ENCODE measurements at places on chromosomes 11 and 22.

- no peak for DNase-seq
Measured at GRCh38 chr22:29148826-29149225, 56.9 kb upstream of the EMID1 start.

DNA sequence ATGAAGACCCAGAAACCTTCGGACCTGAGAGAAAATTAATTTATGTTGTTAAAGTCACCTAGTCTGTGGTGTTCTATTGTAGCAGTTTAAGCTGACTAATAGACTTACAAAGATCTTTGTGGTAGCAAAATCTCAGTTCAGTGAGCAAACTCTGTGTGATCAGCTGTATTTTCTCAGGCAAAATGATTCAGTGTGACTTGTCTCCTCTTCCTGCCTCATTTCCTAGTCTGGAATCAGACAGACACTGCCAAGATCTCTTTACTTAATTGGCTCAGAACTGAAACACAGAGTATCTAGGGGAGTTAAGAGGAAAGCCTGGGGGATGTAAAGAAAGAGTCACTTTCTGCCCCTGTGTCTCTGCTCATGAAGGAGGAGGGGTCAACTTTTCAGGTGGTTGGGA lies 564.7 kb downstream of the KCNA4 start:
- DNase-seq, result peak; percentile 29

DNA sequence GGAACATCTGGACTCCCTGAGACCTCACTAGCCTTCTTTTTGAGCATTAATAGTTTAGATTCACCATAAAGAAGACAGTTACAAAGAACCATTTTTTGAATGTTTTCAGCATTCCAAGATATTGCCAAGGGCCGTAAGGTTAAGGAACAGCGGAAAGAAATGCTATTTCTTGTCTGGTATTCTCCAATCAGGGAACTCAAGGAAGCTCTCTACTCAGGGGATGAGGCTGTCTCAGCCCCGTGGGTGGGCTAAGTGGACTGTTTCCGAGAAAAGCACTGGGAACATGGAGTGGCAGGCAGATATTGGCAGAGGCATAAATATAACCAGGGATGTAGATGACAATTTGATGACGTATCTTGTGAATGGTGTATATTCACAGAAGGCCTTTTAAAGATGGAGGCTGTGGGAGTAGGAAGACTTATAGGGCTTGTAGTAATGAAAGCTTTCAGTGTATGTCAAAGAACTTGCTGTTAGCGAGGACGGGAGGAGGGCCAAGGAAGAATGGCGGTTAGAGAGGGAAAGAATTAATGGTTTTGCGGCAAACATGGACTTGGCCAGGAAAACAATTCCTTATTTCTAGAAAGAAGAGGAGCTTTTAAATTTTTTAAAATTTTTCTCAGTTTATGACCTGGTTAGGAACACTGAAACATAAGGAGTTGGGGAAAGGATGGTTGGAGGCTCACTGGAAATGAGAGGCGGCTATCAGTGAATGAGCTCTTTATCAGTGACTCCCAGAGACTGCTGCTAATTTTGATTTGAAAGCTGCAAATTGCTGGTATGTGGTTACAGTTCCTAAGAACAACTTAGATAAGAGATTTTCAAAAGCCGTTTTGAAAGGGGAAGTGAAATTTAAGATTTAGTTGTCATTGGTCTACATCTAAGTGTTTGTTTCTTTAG lies 64.6 kb downstream of the ST3GAL4 start:
- no peak for DNase-seq

DNA sequence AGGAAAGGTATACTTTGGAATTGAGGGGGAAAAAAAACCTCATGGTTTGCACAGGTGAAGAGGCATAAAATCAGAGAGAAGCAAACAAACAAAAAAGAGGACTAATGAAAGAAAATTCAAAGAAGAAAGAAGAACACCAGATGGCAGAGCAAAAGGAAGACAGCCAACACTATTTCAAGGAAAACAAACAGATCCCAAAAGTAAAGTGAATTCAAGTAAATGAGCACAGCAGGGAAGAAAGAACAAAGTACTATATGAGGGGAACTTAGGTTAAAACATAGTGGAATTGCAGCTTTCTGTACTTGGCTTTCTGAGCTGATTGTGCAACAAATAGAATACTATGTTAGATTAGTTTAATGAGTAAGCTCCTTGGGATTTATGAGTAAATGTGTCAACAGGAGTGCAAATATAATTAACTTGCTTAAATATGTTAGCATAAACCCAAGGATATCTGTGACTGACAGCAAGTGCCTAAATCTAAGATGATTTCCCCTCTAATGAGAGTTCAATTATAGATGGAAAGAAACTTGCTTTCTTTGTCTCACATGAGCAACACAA lies 404.6 kb upstream of the CNTN5 start:
- DNase-seq, result no peak

DNA sequence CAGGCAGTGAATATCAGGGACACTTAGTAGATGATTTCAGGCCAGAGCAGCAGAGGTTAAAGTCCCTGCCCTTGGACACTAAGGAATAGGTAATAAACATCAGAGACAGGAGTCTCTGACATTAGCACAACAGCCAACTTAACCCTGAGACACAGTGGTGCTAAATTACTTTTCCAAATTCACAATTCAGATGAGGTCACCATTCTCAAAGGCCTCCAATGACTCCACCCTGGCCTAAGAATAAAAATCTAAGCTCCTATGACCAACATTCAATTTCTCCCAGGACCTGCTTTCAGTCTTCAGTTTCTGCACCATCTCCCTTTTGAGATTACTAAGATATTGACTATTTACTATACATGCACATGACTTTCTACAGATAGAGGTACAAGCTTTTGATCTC lies 42.0 kb downstream of the BLID start:
- no peak for DNase-seq

DNA sequence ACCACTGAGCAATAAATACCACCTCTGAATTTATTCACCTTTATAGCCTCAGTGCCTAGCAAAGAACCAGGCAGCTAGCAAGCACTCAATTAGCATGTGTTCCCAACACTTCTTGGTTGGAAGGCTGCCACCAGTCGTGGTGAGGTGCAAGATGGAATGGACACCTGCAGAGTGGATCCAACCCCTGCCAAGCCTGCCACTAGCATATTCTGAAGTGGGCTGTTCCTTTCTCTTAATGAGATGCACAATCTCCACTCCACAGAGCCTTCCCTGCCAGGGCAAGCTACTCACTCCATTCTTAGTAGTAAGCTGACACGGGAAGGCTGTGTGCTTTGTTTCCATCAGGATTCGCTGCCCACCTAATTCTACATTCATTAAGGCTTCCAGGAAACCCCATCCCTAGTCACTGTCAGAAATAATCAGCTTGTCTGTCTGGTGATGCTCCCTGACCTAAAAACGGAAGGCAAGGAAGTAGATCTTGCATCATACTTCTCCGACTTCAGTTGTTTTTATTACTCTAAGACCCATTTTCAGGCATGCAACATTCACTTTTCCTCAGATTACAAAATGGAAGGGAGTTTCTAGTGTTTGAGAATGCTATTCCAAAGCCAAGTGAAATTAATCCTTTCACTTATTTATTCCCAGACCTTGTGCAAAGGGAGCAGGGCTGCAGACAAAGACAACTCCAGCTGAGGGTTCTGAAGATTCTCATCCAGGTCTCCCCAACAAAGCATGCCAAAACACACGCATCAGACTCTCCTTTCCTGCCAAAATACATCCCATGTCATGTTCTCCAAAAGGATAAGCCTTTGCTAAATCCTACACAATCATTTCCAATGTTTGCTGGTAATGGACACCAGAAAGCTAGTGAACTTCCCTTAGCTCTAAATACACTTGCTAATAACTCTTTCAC lies 128.0 kb downstream of the TENM4 start:
- DNase-seq, result no peak

DNA sequence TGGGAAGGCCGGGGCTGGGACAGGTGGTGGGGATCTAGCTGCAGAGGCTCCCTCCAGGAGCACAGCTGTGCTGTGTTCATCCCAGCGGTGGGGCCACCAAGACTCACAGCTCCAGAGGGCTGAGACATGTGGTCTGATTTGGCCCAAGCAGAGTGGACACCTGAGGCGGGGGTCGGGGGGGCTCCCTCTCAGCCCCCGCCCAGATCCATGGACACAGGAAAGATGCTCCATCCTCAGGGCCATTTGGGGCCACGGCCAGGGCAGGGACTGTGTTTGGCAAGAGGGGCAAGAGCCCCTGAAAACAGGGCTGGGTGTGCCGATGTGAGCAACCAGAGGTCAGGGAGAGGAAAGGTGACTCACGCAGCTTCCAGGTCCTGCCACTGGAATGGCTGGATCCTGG lies 219.4 kb downstream of the BRD1 start:
- no peak for DNase-seq
